Left renal pelvis (tissue), 4 donors: ENCODE measurements at places on chromosomes 6 and 20.

DNA sequence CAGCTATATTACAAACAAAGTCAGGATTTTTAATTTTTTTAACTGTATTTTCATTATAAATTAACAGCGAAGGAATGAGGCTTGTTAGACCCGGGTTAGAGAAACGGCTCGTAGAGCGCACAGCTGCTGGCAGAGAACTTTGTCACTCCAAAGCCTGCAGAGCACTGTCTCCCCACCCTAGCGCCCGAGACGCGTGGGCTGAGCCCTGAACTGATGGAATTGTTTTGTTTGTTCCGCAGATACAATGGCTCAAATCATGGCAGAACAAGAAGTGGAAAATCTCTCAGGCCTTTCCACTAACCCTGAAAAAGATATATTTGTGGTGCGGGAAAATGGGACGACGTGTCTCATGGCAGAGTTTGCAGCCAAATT is 810 bp downstream of the LAMP5 start:
- DNase-seq: no peak

GRCh38 chr6:146949425-146949824 is 254.8 kb upstream of the STXBP5 start:
- no peak for DNase-seq

GRCh38 chr6:27911956-27912446 is at the start of gene OR2B2:
Gene OR2B2 (minus strand): TSS chr6:27912396. CDS start chr6:27912319, 77 bp downstream.
- DNase-seq: no peak

GRCh38 chr6:38034274-38034914 is 214.9 kb downstream of the ZFAND3 start:
- DNase-seq: no peak

GRCh38 chr6:154356113-154356512 is 490 bp downstream of the IPCEF1 start:
- DNase-seq: no peak

DNA sequence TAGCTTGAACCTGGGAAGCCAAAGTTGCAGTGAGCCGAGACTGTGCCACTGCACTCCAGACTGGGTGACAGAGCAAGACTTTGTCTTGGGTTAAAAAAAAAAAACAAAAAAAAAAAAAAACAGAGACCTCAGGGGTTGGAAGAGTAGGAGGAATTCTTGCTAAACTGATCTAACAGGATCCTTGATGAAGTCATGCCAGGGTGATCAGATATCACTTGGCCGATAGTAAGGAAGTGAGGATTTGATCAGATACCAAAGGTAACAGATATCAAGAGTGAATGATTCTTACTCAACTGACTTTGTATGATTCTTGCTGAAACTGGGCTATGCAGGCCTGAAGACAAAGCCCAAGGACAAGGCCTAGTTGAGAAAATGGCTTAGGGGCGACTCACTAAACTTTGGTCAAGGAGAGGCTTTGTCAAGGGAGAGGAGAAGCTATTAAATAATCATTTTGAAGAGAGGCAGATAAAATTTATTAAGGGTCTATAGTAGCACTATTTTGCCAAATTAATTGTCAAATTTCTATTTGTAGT is 624.7 kb downstream of the UTRN start:
- DNase-seq: no peak

DNA sequence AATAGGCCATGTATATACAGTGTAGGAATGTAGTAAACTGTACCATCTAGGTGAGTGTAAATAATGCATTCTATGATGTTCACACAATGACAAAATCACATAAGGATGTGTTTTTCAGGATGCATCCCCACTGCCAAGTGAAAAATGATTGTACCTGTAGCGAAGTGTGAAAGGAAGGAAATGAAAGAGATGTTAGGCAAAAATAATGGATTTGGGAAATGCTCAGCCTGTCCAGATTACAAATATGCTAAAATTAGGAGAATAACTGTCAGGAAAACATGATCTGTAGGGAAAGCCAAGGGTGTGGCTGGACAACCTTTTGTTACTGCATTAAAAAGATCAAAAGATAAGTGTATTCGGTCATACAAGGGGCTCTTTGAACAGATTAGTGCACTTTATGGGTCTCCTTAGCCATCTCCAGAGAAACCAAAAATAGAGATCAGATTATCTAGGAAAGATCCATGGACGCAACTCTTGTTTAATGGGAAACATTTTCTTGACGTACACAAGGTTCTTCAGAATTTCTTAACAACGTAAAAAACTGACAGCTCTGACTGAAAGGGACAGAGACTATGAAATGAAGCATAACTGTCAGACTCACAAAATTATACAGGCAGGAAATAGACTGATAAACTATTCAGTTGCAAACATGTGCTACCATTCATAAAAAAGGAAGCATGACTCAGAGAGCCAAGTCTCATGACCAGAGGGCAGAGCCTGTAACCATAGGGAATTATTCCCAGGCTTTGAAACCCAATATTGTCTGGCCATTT is 253.6 kb upstream of the RAB32 start:
- DNase-seq: no peak

GRCh38 chr6:48474136-48474535 is 363.1 kb upstream of the PTCHD4 start:
- DNase-seq: no peak

- no peak for DNase-seq
Observed at GRCh38 chr20:37944456-37944981, 41.6 kb downstream of the VSTM2L start.

- no peak for DNase-seq
Observed at GRCh38 chr6:129920103-129920798, 59.1 kb upstream of the TMEM244 start.

- DNase-seq: no peak
Observed at GRCh38 chr20:7458459-7458858, 481.8 kb downstream of the HAO1 start.

DNA sequence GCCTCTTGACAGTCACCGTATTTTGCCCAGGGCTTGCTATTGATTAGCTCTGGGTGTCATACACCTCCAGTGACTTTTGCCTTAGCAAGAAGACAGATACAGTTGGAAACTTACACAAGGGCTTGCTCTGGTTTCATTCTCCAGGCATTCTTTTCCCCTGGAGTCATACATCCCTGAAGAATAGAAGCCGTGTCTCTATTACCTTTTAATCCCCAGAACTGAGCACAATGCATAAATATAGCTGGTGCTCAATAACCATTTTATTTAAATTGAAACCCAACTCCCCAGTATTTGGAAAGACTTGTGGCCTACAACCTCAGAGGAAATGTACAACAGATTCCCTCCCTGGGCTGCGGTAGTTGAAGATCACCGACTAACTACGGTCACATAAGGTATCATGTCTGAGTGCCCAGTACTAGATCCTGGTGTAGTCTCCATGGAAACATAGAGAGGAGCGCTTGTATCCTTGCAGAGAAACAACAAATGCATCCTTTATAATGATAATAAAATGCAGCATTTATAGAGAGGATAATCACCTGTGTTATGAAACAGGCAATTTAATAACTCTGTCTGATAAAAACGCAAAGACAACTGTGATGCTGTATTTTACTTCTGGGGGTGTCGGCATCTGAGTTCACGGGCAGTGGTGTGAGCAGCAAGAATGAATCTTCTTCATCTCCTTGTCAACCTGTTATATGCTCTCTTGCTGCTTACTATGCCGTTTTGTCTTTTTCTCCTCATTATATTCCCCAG is 401.2 kb upstream of the AGPAT4 start:
- no peak for DNase-seq

DNA sequence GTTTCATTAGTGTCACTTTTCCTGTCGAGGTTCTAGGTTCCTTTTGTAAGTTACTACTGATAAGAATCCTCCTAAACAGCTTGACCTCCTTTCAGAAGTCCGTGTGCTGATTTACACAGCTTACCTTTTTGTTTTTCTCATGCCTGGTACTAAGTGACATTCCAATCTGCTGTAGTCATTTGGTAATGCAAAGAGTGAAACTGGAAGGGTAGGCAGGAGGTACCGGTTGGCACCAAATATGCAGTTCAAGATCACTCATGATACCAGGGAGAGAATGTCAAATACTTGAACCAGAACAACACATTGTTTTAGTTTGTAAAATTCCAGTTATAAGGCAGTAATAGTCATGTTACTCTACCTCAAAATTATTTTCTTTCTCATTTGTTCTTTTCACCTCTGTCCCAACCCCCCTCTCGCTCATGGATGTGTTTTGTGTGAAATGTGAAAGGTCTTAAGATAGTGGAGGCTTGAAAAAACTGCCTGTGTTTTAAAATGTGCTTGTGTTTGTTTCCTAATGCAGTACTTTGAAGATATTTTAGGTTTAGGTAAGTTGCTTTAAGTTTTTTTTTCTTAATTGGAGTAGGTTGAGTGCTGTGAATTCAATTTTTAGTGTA is 23.2 kb downstream of the AFDN start:
- DNase-seq: no peak

GRCh38 chr6:166343150-166343487 is 774 bp upstream of the SFT2D1 start:
- no peak for DNase-seq

DNA sequence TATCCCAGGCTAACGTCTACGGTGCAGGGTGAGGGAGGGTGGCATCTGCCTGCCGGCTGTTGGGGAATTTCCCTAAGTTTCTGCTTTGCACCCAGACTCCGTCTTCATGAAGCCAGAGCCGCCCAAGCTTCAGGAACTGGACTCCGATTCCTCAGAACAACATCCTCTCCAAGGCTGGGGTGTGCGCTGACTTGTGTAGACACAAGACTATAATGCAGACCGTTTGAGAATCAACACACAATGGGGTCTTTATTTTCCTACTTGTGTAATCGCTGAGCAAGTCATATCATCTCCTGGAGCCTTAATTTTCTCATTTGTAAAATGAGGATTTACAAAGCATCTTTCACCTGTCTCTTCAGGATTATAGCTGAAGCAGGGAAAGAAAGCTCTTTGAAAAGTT is 160.5 kb upstream of the AGPAT4 start:
- DNase-seq: no peak

DNA sequence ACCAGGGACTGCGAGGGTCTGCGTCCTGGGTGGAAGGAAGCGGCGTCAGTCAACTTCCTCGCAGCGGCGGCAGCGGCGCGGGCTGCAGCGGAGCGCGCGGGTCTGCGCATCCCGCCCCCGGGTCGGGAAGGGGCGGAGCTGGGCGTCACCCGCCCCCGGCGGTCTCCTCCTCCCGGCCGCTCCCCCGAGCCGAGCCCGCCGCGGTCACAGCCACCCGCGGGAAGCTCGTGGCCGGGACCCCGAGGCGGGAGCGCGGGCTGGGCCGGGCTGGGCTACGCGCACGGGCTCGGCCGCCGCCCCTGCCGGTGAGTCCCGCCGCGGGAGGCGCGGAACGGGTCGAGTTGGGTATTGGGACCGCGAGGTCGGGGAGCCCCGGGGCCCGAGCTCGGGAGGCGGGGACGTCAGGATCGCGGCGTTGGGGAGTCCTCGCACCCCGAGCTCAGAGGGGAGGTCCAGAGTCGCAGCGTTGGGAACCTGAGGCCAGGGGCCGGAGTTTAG is at the start of gene PAQR8:
TSS of gene PAQR8 (plus strand) at position 207 of the 498 bp plus-strand sequence. CDS start 41,063 bp downstream, outside the sequence.
- no peak for DNase-seq
